ENCODE measurements at places on chromosomes 2 and 18. TPM values are rescaled to one million over a fixed set of nuclear protein-coding genes. Genes with fewer than 3 reads are reported as not detected.

DNA sequence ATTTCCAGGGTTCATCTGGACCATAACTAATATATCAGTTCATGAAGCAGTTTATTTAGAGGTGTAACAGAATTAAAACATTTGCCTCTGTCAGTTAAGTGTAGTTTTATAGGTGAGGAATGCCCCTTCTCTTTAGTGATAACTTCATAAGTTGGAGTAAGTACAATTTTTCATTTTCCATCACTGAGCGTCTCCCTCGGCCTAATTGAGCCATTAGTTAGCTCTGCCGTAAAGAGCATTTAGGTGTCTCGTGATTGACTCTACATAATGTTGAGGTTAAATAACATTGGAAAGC is 88.4 kb downstream of the UGGT1 start:
- no peaks in the 10 kb centered on the region for H3K4me1 ChIP-seq
- H3K27me3 ChIP-seq: no peaks in the 10 kb centered on the region
- H3K36me3 ChIP-seq: no peaks in the 10 kb centered on the region
- no peak overlapping the region for H3K4me3 ChIP-seq
- DNase-seq: no peak

DNA sequence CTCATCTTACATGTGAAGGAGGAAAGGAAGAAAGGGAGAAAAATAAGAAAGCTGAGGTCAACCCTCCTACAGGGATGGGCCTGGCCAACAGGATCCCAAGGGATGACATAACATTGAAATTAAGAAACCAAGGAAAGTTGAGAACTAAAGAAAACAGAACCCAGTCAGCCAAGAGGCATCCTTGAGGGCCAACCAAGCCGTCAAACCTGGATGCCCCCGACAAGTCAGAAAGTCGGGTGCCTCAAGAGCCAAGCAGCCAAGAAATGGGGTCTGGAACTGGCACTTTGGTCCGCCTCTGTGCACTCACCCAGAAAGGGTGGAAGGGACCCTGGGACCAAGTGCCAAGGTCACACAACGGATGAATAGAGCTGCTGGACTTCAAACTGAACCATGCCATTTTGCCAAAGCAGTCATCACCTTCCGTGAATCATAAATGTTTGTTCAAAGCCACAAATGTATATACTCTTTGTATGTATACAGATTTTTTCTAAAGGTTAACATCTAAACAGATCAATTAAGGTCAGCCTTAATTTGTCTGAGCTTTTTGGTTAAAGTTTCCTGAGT is 27.0 kb upstream of the PTPN4 start:
- no peak overlapping the region for H3K4me3 ChIP-seq
- DNase-seq: no peak
- no peaks in the 10 kb centered on the region for H3K27me3 ChIP-seq
- H3K36me3 ChIP-seq: no peaks in the 10 kb centered on the region
- H3K4me1 ChIP-seq: no peaks in the 10 kb centered on the region

The DSC2 gene
- 0.95 TPM for total RNA-seq

The CPS1 gene
- 9.1 TPM for total RNA-seq
